ENCODE measurements at places on chromosomes 3 and 15. TPM values are rescaled to one million over a fixed set of nuclear protein-coding genes. Genes with fewer than 3 reads are reported as not detected.

- H3K27ac ChIP-seq = no peak overlapping the region
- H3K4me1 ChIP-seq = no peaks in the 10 kb centered on the region
- H3K36me3 ChIP-seq = no peaks in the 10 kb centered on the region
- no peaks in the 10 kb centered on the region for H3K27me3 ChIP-seq
Observed at GRCh38 chr3:177674186-177674585, 476.9 kb upstream of the TBL1XR1 start.

DNA sequence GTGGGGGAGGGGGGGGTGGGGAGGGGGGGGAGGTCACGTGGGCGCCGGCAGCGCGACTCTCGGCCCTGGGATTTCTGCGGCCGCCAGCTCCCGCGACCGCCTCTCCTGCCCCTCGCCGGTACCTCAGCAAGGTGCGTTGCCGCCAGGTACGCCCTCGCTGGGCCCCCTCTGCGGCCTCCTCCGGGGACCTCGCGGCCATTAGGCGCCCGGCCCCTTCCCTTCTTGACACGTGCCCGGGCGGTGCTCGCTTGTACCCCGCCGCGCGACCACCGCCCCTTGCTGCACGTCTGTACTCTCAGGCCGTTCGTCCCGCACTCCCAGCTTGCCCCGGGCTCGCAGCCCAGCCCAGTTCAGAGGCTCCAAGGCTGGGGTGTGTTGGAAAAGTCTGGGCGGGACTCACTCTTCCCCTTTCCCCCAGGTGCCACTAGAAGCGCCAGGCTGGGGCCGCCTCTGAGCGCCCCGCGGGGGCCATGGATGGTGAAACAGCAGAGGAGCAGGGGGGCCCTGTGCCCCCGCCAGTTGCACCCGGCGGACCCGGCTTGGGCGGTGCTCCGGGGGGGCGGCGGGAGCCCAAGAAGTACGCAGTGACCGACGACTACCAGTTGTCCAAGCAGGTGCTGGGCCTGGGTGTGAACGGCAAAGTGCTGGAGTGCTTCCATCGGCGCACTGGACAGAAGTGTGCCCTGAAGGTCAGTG is at the start of gene MAPKAPK3:
MAPKAPK3 (plus strand) TSS at position 56 of the 696 bp plus-strand sequence; CDS start at position 471, 415 bp downstream.
- peaks cover 4% of the 10 kb centered on the region for H3K36me3 ChIP-seq
- peak within 1 kb of the TSS; percentile 97 for H3K4me3 ChIP-seq
- no peak for DNase-seq

- H3K27me3 ChIP-seq = peaks cover 5% of the 10 kb centered on the region
- no peaks in the 10 kb centered on the region for H3K4me1 ChIP-seq
- no peak overlapping the region for H3K27ac ChIP-seq
- no peaks in the 10 kb centered on the region for H3K36me3 ChIP-seq
- DNase-seq = no peak
- no peak overlapping the region for H3K4me3 ChIP-seq
Observed at GRCh38 chr15:70596354-70597055, 166.9 kb downstream of the UACA start.

DNA sequence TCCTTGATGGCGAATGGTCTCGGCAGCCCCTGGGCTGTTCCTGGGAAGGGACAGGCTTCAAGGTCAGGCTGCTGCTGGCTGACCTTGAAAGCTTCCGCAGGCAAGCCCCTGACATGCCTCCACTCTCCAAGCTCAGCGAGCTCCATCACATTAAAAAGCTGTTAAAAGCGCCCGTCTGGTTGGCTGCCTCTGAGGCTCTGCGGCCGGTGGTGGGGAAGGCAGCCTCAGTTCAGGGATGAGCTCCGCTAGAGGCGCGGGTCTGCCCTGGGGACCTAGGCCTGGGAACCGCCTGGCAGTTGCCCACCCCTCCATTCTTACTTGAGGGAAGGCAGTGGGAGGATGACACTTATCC is 103.8 kb downstream of the LINGO1 start:
- no peak overlapping the region for H3K4me3 ChIP-seq
- H3K27ac ChIP-seq = no peak overlapping the region
- DNase-seq = no peak
- H3K4me1 ChIP-seq = no peaks in the 10 kb centered on the region
- no peaks in the 10 kb centered on the region for H3K36me3 ChIP-seq

GRCh38 chr15:77468896-77469295 is 48.2 kb downstream of the HMG20A start:
- H3K27ac ChIP-seq = no peak overlapping the region
- no peaks in the 10 kb centered on the region for H3K4me1 ChIP-seq
- no peak overlapping the region for H3K4me3 ChIP-seq
- H3K36me3 ChIP-seq = peaks cover 78% of the 10 kb centered on the region

GRCh38 chr15:61653110-61653509 is 407.1 kb downstream of the VPS13C start:
- no peak for DNase-seq
- peaks cover 2% of the 10 kb centered on the region for H3K27me3 ChIP-seq
- no peak overlapping the region for H3K4me3 ChIP-seq
- no peak overlapping the region for H3K27ac ChIP-seq
- no peaks in the 10 kb centered on the region for H3K36me3 ChIP-seq

GRCh38 chr3:70854108-70854507 is 541.7 kb upstream of the MDFIC2 start:
- peaks cover 2% of the 10 kb centered on the region for H3K27me3 ChIP-seq
- DNase-seq = no peak
- H3K4me1 ChIP-seq = no peaks in the 10 kb centered on the region
- H3K36me3 ChIP-seq = no peaks in the 10 kb centered on the region
- no peak overlapping the region for H3K4me3 ChIP-seq

- no peak for DNase-seq
- H3K4me3 ChIP-seq = no peak overlapping the region
- no peaks in the 10 kb centered on the region for H3K27me3 ChIP-seq
- no peaks in the 10 kb centered on the region for H3K36me3 ChIP-seq
- H3K4me1 ChIP-seq = no peaks in the 10 kb centered on the region
Observed at GRCh38 chr3:126367316-126367805, 10.2 kb upstream of the KLF15 start.

TNFAIP8L3 gene
- polyA plus RNA-seq = not detected

SELENOT gene
- 335 TPM for polyA plus RNA-seq

TRANK1 gene
- polyA plus RNA-seq = 35.2 TPM

POC1A gene
- 1.3 TPM for polyA plus RNA-seq

CACNA1D gene
- polyA plus RNA-seq = 0.03 TPM

PPP2R3A gene
- 0.27 TPM for polyA plus RNA-seq

CFAP20DC gene
- polyA plus RNA-seq = 0.17 TPM

ABI3BP gene
- polyA plus RNA-seq = not detected

Measured in CD4-positive, CD25-positive, alpha-beta regulatory T cell (primary cell).